ENCODE measurements at places on chromosomes 4 and X. TPM values are rescaled to one million over a fixed set of nuclear protein-coding genes. Genes with fewer than 3 reads are reported as not detected.

DNA sequence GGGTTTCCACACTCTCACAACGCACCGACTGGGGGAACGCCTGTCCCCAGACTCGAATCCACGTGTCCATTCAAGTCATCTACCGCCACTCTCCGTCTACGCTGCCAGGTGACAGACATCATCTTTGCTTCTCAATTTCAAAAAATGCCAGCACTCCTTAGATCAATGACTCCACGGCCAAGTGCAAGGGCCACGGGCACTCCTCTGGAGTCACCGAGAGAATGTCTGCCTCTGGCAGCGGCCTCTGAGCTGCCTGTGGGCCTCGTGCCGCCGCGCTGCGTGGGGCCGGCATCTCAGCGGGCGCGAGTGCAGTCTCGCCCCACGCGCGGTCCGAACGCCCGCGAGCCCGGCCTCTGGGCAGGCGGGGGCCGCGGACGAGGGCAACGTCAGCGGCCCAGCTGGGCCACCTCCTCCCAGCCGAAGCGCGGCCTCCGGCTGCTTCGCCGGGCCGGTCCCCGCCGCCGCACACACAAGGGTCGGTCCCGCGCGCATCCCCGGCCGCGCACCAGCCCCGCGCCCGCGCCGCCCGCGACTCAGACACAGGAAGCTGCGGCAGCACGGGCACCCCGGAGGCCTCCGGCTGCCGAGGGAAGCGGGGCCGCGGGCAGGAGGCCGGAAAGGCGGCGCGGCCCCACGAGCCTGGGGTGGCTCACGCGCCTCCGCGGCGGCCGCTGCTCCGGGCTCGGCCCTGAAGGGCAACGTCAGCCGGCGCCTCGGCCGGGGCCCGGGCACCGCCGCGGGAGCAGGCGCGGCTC lies 450 bp downstream of the ACSL1 start:
- no peaks in the 10 kb centered on the region for H3K36me3 ChIP-seq
- DNase-seq = peak; percentile 64
- H3K4me1 ChIP-seq = peaks cover 17% of the 10 kb centered on the region
- H3K4me3 ChIP-seq = peak overlapping the region; percentile 96
- H3K27ac ChIP-seq = peak overlapping the region; percentile 77
- peaks cover 5% of the 10 kb centered on the region for H3K27me3 ChIP-seq

HNRNPH2 gene
- polyA plus RNA-seq = 68.1 TPM

GRCh38 chr4:48813964-48814363 lies 16.9 kb upstream of the OCIAD1 start:
- no peak overlapping the region for H3K27ac ChIP-seq
- DNase-seq = peak; percentile 73
- no peaks in the 10 kb centered on the region for H3K36me3 ChIP-seq
- no peaks in the 10 kb centered on the region for H3K27me3 ChIP-seq
- no peak overlapping the region for H3K4me3 ChIP-seq
- H3K4me1 ChIP-seq = no peaks in the 10 kb centered on the region

SOWAHD gene
- 0.92 TPM for polyA plus RNA-seq

DNA sequence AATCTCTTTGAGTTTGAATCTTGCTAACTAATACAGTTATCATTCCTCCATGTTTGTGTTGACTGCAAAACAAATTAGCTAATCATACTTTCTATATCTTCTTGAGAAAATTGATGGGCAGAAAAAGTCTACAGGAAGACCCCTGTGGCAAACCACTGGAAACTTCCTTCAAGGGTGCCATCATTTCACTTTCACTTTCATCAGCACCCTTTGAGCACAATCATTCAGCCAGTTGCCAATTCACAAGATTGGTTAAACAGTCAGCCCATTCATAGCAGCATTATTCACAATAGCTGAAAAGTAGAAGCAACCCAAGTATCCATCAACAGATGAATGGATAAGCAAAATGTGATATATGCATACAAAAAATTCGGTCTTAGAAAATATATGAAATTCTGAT lies 101.5 kb downstream of the CCDC160 start:
- DNase-seq = no peak
- H3K27ac ChIP-seq = no peak overlapping the region
- no peak overlapping the region for H3K4me3 ChIP-seq
- no peaks in the 10 kb centered on the region for H3K4me1 ChIP-seq

DNA sequence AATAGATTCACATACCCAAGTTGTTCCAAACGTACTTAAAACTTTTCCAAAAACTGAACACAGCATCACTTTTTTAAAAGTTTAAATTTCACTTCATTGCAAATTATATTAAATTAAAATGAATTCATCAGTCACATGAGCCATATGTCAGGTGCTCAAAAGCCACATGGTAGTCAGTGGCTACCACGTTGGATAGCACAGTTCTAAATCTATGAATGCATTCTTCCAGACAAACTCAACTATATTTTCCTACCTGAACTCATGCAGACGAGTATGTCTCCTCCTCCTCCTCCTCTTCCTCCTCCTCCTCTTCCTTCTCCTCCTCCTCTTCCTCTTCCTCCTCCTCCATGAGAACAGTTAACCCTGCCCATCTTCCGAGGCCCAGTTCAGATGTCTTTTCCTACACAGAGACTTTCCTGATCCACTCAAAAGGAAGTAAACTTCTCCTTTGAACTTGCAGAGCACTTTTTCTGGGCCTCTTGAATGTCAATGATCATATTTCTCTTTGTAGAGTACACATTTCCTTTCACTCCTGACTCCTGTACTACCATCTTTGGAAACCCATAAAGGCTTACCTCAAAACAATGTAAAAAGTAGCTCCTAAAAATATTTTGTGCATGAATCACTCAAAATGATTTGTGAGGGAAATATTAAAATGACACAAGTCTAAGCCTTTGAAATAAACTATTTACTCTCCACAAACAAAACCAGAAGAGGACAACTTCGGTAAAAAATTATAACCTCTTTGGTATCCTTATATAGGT lies 172.6 kb downstream of the AMELX start:
- H3K4me3 ChIP-seq = no peak overlapping the region
- DNase-seq = no peak
- H3K4me1 ChIP-seq = no peaks in the 10 kb centered on the region
- no peak overlapping the region for H3K27ac ChIP-seq

FAM133A gene
- not detected for polyA plus RNA-seq

ANK2 gene
- 125 TPM for polyA plus RNA-seq

DNA sequence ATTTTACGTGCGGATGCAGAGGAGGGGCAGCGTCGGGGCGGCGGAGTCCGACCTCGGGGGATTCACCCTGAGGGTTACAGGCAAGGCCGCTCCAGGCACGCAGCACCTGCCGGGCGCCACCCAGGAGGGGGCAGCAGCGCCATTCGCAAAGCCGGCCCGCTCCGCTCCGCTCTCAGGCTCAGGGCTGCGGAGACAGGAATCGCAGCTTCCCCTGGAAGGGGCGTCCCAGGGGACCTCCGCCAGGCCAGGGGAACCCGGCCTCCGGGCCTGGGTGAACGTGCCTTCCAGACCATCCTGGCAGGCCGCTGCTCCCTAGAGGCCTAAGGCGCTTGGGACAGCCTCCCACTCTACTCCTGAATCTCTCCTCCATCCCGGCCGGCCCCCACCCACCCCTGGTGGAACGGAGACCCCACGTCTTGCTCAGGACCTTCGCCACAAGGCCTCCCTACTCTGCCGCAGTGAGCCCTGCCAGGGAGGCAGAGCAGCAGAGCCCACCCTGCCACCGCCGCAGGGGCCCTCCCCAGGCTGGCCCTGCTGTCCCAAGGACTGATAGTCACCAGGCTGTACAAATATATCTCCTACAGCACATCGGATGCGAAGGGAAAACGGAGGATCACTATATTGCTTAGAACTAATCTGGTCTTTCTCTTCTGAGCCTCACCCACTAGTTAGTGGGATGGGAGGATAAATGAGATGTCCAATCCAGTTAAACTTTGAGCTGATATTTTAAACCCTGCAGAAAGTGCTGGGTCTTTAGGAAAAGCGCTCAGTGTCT lies 115.0 kb downstream of the SMIM20 start:
- no peaks in the 10 kb centered on the region for H3K27me3 ChIP-seq
- no peak overlapping the region for H3K27ac ChIP-seq
- H3K4me1 ChIP-seq = no peaks in the 10 kb centered on the region

SPATA4 gene
- 0.82 TPM for polyA plus RNA-seq
